ENCODE measurements at places on chromosomes 12 and 14.

- DNase-seq: no peak
Observed at GRCh38 chr14:29671034-29671433, 256.6 kb downstream of the PRKD1 start.

- DNase-seq: no peak
Observed at GRCh38 chr12:49505672-49506071, 33.2 kb upstream of the KCNH3 start.

DNA sequence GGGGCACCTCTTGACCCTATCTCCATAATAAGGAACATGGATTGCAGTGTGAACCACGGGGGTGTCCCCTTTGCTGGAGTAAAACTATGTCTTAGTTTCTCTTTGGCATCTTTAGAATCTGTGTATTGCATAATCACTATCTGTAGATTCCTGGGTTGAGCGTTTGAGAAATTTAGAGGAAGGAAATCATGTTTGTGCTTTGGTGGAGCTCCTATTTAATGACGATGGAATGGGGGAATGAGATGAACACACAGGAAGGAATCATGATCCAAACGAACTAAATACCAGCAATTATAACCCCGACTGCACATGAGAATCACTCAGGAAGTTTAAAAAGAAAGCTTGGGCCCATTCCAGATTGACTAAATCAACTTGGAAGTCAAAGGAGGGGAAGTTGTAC, 1.3 kb upstream of the MYG1 start:
- DNase-seq: no peak

- no peak for DNase-seq
Observed at GRCh38 chr12:3992945-3993344, 119.7 kb upstream of the PARP11 start.

DNA sequence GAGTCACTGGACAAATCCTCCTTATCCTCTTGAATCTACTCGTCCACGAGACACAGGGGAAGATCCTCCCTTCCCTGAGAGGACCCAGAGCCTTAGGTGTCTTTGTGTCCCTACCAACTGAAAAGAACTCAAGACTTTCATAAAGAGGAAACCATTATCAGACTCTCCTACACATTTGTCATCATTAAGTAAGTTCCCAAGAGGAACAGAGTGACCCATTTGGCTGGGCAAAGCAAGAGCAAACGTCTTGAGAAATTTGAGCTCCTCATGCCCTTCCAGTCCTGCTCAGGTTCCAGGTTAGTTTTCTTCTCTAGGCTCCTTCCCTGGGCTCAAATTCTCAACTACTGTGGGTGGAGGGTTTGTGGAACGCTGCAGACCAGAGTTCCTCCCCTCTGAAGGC, 5.7 kb downstream of the MLF2 start:
- DNase-seq: no peak

GRCh38 chr14:65261425-65261920, 151.1 kb upstream of the FUT8 start:
- no peak for DNase-seq

DNA sequence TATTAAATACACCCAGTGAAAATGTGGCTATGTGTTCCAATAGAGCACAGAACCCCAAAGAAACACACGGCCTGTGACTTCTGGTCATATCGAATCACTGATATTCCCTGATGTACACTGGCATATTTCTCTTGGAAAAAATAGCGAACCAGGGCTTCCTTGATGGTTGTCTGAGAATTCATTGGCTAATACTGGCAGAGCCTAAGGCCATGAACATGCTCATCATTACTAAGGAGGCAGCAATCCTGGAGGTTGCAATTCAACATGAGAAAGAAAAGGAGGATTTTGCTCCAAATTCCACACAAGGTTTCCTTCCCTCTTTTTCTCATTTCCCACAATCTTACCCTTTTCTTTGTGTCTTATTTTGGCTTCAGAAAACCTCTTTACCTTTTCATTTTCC, 212.9 kb upstream of the HMGA2 start:
- no peak for DNase-seq

DNA sequence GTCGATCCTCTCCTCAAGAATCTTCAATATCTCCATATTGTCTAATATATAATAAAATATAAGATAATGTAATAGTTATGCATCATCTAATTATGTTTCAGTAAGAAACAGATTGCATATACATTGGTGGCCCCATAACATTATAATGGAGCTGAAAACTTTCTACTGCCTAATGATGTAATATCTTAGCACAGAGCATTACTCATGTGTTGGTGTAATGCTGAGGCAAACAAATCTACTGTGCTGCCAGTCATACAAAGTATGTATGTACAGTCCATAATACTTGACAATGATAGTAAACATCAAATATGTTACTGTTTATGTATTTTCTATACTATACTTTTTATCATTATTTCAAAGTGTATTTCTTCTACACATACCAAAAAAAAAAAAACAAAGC, 128.7 kb downstream of the CPNE8 start:
- no peak for DNase-seq
